ENCODE measurements at places on chromosomes 7 and 10.

- no peak for DNase-seq
Observed at GRCh38 chr7:157609516-157609915, 272.7 kb downstream of the DNAJB6 start.

GRCh38 chr7:44767134-44767911, 18.7 kb downstream of the ZMIZ2 start:
- DNase-seq: no peak

- no peak for DNase-seq
Observed at GRCh38 chr7:33745934-33746333, 159.4 kb upstream of the BMPER start.

DNA sequence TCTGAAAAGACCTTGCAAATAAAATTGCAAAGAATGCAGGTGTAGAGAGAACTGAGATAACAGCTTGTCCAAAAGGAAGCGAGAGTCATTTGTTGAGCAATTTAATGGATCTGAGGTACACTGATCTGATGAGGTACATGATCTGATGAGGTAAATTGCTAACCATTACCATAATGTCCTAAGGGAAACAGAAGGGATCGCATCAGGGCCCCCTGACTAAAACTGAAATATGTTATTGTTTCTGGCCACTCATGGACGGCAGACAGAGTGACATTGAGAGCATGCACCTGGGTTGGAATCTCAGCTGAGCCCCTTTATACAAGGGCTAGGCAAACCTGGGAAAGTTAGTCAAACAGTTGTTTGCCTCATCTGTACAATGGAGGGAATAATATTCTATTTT, 15.8 kb upstream of the PAPSS2 start:
- no peak for DNase-seq

- DNase-seq: no peak
Observed at GRCh38 chr7:54559401-54559800, 17.2 kb downstream of the VSTM2A start.

- peak; percentile 96 for DNase-seq
Observed at GRCh38 chr10:31603235-31604087, 284.4 kb downstream of the ZEB1 start.

DNA sequence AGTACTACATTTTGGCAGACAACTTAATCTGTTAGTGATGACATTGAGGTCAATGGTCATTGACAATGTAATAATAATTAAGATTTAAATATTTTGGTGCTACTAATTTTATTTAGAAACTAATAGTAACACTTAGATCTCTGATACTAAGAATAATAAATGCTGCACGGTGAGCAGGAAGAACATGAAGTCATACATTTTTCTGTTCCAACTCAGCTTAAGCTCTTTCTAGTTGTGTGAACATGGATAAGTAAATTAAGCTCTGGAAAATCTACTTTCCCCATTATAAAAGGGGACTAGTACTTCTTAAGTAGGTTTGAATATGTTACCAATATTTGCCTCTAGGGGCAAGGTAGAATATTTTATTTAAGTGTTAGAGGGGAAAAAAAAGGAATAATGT, 65.9 kb upstream of the MEOX2 start:
- no peak for DNase-seq

GRCh38 chr7:131493581-131493980, 62.8 kb downstream of the PODXL start:
- DNase-seq: no peak

DNA sequence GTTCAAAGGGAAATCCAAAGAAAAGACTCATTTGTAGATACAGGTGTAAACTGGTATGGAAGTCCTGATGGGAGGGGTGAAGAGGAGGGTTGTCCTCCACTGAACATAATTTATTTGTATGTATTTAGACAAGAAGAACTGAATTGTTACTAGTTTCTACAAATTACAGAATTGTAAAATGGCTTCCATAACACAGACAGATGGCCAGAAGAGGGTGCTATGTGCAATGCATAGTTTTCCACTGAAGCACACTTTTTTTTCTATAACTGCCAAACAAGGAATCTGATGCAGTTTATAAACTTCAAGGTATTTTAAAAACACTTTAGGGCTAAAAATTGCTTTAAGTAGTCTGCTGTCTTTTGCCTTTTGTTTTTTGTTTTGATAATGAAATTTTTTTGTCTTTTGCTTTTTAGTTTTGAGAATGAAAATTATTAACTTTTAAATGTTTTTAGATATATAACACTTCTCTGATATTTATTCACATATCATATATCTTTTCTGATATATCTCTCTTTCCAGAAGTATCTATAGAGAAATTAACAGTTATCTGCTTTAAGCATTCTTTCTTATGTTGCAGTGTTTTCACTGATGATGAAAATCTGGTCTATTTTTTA, 58.5 kb downstream of the PHYHIPL start:
- no peak for DNase-seq

DNA sequence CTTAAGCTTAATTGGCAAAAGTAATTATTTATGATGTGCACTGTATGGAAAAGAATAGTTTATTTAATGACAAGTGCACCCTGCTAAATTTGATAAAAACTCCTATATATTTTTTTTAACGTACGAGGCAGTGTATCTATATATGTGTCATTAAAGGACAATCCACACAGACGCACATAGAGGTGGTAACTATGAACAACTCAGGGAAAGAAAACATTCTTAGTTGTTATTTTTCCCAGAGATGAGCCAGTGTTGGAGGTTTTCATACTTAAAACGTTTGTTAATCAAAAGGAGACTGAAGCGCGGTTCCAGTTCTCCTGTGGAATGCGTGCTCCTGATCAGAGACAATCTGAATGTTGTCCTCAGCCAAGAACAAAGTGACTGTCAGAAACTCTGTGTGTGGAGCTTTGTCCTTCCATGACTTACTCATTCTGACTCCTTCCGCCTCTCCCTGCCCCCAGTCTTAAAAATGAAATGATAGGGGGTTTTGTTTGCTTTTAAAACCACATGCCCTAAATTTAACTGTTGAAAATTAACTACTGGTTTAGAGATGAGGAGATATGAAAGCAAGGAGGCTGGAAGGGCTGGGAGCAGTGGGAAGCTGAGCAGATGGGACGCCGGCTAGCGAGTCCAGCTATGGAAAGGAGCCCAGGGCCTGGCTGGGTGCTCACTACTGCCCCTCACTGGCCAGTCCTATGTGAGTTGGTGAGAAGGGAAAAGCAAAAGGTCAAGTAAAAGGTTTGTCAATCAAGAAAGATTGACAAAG, 99.6 kb downstream of the SVIL start:
- DNase-seq: peak; percentile 59

DNA sequence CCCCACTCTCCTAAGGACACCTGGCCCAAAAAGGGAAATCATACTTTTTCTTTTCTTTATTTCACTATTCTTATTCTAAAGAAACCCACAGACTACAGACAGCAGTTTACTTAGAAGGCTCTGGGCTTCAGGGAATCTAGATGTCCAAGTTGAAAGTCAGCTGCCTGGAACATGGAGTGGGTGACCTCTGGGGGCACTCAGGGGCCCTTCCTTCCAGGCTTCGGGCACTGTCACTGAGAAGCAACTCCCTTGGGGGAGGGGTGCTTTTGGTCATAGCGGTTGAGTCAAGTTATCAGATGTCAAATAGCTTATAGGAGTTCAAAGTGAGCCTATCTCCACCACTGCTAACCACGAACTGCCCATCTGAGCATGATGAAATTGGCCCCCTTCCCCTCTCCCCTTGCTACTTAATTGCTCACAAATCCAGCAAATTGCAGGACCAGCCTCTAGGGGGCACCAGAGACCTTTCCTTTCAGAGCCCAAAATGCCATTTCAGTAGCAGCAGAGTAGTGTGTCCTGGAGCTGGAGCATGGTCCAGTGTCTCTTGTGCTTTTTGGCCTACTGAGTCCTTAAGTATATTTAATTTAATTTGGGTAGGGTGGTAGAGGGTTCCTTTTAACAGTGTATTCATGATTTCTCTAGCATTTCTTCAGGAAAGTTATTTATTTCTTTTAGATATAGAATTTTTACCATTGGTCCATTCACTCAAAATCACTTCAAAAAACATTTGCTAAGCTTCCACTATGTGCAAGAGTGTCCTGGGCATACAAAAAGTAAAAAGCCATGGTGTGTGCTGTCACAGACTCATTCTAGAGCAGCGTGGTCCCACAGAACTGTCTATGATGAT, 463.8 kb downstream of the KCNMA1 start:
- DNase-seq: peak; percentile 87

GRCh38 chr10:88932539-88933256, 19.9 kb downstream of the ACTA2 start:
- peak; percentile 67 for DNase-seq

DNA sequence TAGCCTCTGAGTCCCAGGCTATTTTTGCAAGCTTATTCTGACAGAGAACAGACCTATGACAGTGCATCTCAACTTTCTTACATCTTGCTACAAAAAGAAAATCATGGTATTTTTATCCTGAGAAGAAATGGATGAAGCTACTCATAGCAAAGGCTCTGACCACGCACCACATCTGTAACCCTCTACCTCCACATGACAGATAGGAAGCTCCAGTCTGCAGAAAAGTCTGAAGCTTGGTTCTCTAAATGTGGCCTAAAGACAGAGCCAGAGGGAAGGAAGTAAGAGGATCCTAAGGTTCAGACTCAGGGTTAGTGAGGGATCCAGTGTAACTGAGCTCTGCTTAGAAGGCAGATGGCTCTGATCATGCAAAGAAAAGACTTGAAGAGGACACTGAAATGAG, 58.4 kb upstream of the ABCB5 start:
- no peak for DNase-seq

- DNase-seq: no peak
Observed at GRCh38 chr10:8910314-8910713, 855.8 kb downstream of the GATA3 start.

DNA sequence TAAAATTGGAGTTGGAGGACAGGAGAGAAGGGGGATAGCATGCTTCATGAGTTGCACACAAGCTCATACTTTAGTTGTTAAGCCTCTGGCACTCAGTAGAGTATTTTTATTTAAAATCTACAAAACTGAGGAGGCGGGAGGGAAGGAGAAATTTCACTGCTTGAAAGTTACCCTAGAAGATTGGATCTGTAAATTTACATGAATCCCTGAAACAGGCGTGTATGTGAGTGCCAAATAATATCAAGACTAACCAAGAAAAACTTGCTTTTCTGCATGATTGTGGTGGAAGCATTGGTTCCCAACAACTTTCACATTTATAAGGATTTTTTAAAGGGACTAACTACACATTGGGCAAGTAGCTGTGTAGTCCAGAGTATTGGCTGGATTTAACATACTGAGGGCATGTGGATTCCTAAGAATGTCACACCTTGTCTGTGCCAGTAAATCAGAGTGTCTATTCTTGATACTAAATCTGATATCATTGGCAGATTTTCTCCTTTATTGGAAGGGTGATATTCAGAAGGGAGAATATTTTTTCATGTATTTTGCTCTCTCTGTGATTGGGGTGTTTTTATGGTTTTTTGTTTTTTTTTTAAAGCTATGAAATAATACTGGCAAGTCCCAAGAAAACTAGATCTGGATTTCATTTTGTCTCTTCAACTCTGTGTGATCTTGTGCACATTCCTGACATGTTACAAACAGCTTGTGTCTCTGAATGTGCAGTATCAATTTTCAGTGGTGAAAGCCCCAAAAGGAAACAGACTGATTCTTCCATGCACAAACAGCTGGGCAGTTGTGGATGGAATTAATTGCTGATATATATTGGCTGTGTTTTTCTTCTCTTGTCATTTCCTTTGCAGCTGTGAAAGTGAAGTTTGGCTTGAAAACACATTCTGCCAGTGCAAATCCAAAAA, 67.2 kb downstream of the ADD3 start:
- DNase-seq: no peak

Data from right forelimb (tissue), 1 donor.